Foreskin keratinocyte (primary cell): ENCODE measurements at places on chromosomes 13 and 19. TPM values are rescaled to one million over a fixed set of nuclear protein-coding genes. Genes with fewer than 3 reads are reported as not detected.

Gene MRPL4
- 80.3 and 94.6 TPM in 2 replicates for total RNA-seq

Gene EDNRB
- total RNA-seq = not detected in 2 replicates

Gene SKA3
- 23.4 and 27.2 TPM in 2 replicates for total RNA-seq

Gene DHDH
- 0.46 and 0.48 TPM in 2 replicates for total RNA-seq

Gene THSD1
- 9.8 TPM in 2 replicates for total RNA-seq

Gene CLDND2
- total RNA-seq = 0.42 TPM in 1 of 2 replicates, not detected in the other

Gene NDUFA7
- 101 and 110 TPM in 2 replicates for total RNA-seq
